ENCODE measurements at places on chromosomes 4 and X. TPM values are rescaled to one million over a fixed set of nuclear protein-coding genes. Genes with fewer than 3 reads are reported as not detected.

DNA sequence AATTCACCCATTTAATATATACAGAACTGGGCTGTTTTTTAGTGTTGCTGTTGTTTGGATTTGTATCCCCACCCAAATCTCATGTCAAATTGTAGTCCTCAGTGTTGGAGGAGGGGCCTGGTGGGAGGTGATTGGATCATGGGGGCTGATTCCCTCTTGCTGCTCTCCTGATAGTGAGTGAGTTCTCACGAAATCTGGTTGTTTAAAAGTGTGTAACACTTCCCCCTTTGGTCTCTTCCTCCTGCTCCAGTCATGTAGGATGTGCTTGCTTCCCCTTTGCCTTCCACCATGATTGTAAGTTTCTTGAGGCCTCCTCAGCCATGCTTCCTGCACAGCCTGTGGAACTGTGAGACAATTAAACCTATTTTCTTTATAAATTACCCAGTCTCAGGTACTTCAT lies 141.6 kb upstream of the AADAT start:
- no peak for DNase-seq

GRCh38 chr4:80452768-80453167 lies 117.2 kb downstream of the CFAP299 start:
- no peak for DNase-seq

- no peak for DNase-seq
Measured at GRCh38 chr4:113474017-113474416, 287.5 kb downstream of the CAMK2D start.

DNA sequence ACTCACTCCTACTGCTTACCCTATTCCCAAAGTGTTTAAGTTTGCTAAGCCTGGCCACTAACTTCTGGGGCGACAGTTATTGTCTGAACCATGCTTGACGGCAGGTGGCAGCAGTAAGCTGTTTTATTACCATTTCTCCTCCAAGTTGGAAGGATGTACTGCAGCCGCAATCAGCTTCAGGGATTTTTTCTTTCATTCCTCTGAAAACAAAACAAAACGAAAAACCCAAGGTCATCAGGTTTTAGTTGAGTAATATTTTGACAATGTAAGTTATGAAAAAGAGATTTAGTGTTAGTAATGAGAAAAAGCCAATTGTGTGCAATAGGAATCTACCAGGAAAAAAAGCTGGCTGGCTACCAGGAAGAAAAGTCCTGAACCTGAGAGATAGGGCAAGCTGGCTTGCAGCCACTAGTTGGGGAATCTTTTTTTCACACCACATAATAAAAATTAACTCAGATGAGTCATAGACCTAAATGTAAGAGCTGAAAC lies 13.2 kb upstream of the RAB9B start:
- DNase-seq: no peak

- DNase-seq: no peak
Measured at GRCh38 chrX:112851806-112852205, 11.2 kb upstream of the AMOT start.

- DNase-seq: no peak
Measured at GRCh38 chr4:3423952-3424351, 17.8 kb upstream of the HGFAC start.

- DNase-seq: no peak
Measured at GRCh38 chr4:27020603-27021002, 160.0 kb downstream of the STIM2 start.

DNA sequence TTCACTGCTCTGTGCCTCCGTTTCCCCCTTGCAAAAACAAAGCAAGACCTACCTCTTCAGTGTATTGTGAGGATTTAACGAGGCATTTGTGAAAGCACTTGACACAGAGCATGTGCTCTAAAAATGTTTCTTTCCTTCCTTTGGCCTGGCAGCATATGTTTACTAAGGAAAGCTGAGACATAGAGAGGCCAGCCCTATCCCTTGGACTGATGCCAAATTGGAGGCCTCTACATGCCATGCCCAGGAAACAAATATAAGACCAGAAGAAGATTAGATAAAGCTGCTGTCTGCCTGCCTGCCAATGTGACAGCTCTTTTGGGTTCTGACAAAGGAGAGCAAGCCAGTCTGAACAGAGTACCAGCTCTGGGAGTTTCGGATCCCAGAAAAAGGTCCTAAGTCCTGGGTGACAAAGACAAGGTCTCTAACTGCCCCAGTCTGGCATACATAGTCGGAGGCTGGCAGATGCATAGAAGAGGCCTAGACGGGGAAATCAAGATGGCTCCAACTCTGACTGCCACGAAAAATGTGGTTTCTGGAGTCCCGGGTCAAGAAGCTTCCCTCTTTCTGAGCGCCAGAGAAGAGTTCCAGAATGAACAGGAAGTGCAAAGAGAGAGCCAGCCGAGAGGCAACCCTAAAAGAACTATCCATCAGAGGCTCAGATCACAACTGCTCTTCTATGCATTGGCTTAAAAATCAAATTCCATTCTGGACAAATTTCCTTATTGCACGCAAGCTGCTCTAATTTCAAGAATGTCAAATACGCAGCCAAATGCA lies 25.8 kb downstream of the OTUD6A start:
- DNase-seq: no peak

- no peak for DNase-seq
Measured at GRCh38 chr4:37816006-37816405, 10.5 kb upstream of the PGM2 start.

GRCh38 chr4:141467225-141467624 lies 169.2 kb upstream of the IL15 start:
- no peak for DNase-seq

SYNPO2 gene
- polyA plus RNA-seq: 13.2 TPM

EMD gene
- 76.3 TPM for polyA plus RNA-seq

TLR6 gene
- 0.65 TPM for polyA plus RNA-seq

CNGA1 gene
- 3.2 TPM for polyA plus RNA-seq

PNMA3 gene
- 16.9 TPM for polyA plus RNA-seq

TNMD gene
- polyA plus RNA-seq: 3.1 TPM

IL13RA2 gene
- polyA plus RNA-seq: 1.4 TPM

PCDH7 gene
- polyA plus RNA-seq: 18.0 TPM

LUZP4 gene
- polyA plus RNA-seq: not detected

RHOXF2B gene
- 0.94 TPM for polyA plus RNA-seq
